Effector memory CD8-positive, alpha-beta T cell (primary cell): ENCODE measurements at places on chromosomes 7 and 10.

DNA sequence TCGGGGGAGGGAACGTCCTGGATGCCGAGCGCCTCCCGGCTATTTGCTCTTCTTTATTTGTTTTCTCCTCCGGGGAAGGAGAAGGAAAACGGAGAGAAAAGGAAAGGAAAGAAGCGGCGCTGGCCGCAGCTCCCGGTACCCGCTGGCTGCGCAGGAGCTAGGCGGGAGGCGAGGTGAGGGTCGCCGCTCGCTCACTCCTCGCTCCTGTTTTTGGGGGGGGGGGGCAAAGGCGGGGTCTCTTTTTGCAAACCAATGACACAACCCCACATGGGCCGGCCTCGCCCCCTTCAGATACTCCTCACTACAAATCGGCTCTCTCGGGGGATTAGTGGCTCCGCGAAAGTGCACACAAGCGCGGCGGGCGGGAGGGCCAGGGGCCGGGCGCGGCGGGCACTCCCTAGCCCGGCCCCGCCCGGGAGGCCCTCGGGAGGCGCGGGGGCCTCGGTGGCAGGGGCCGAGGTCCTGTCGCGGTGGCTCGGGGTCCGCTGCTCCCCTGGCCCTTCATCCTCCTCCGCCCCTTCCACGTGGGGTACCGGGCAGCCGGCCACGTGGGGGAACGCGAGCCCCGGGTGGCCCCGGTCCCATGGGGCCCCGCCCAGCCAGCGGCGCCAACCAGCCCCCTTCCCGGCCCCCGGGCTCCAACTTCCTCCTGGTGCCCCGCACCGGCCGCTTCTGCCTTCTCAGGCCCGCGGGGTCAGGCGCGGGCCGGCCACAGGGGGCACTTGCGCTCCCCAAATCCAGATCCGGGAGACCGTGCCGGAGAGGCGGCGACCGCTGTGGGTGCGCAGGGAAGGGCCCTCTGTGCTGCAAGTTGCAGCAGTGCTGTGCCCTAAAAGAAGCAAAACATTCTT, 718 bp upstream of the CTBP2 start:
- no peak for DNase-seq
- H3K4me3 ChIP-seq: peak overlapping the region; percentile 67
- H3K36me3 ChIP-seq: no peaks in the 10 kb centered on the region

GRCh38 chr10:69319841-69320316, 41.6 kb downstream of the HK1 start:
- no peaks in the 10 kb centered on the region for H3K27me3 ChIP-seq
- peaks cover 13% of the 10 kb centered on the region for H3K36me3 ChIP-seq
- peaks cover 43% of the 10 kb centered on the region for H3K4me1 ChIP-seq
- H3K4me3 ChIP-seq: peak overlapping the region; percentile 98
- H3K27ac ChIP-seq: peak overlapping the region; percentile 95

DNA sequence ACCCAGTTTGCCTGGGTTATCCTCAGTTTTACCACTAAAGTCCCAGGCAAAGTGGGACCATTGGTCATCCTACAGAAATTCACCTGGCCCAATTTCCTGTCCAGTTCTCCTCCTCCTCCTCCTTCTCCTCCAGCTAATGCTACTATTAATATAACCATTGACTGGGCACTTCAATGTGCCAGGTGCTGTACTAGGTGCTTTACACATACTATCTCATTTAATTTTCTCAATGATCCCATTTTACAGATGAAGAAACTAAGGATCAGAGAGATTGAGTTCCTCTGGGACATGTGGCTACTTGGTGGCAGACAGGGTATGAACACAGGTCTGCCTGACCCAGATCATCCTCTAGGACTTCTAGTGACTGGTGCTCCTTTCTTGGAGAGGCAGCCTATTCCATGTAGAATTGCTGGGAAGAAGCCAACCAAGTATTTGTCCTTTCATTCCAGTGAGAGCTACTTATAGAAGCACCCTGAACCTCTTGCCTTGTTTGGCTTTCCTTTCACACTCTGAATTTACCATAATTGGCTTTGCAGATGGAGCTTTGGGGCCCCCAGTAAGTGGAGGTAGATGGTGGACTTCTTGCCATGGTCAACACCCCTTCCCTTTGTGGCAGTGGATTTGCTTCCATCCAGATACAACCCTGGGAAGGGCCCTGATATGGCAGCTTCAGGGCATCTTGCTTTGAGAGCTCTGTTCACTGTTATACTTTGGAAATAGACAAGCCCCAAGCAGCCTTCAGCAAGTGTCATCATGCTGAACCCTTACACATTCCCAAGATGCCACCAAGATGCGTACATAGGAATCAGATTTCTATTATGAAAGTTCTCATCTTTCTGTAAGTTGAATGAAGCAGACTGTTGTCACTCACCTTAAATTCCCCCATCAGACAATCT, 78.7 kb downstream of the MYOF start:
- DNase-seq: no peak
- no peaks in the 10 kb centered on the region for H3K4me1 ChIP-seq
- peaks cover 2% of the 10 kb centered on the region for H3K36me3 ChIP-seq
- no peak overlapping the region for H3K27ac ChIP-seq
- H3K4me3 ChIP-seq: no peak overlapping the region
- H3K27me3 ChIP-seq: peaks cover 13% of the 10 kb centered on the region

- H3K27ac ChIP-seq: no peak overlapping the region
- no peaks in the 10 kb centered on the region for H3K36me3 ChIP-seq
- no peak overlapping the region for H3K4me3 ChIP-seq
- H3K27me3 ChIP-seq: no peaks in the 10 kb centered on the region
Observed at GRCh38 chr7:71560354-71560995, 428.5 kb downstream of the GALNT17 start.

- H3K36me3 ChIP-seq: no peaks in the 10 kb centered on the region
- DNase-seq: no peak
- no peak overlapping the region for H3K4me3 ChIP-seq
- no peak overlapping the region for H3K27ac ChIP-seq
- peaks cover 53% of the 10 kb centered on the region for H3K27me3 ChIP-seq
- H3K4me1 ChIP-seq: no peaks in the 10 kb centered on the region
Observed at GRCh38 chr10:80280071-80280800, 9.2 kb downstream of the MAT1A start.

GRCh38 chr7:100171087-100171681, 2.8 kb upstream of the GAL3ST4 start:
- DNase-seq: no peak
- no peak overlapping the region for H3K27ac ChIP-seq
- H3K36me3 ChIP-seq: peaks cover 9% of the 10 kb centered on the region
- H3K4me1 ChIP-seq: peaks cover 34% of the 10 kb centered on the region

GRCh38 chr7:39199951-39200350, 222.2 kb downstream of the POU6F2 start:
- H3K4me3 ChIP-seq: no peak overlapping the region
- no peaks in the 10 kb centered on the region for H3K36me3 ChIP-seq
- DNase-seq: no peak
- no peaks in the 10 kb centered on the region for H3K27me3 ChIP-seq
- H3K4me1 ChIP-seq: no peaks in the 10 kb centered on the region
- H3K27ac ChIP-seq: no peak overlapping the region

- H3K27ac ChIP-seq: no peak overlapping the region
- H3K27me3 ChIP-seq: peaks cover 87% of the 10 kb centered on the region
- peaks cover 3% of the 10 kb centered on the region for H3K36me3 ChIP-seq
- H3K4me3 ChIP-seq: peak overlapping the region; percentile 67
- peaks cover 22% of the 10 kb centered on the region for H3K4me1 ChIP-seq
Observed at GRCh38 chr7:128167791-128168666, 73.0 kb upstream of the LEP start.

- peaks cover 82% of the 10 kb centered on the region for H3K27me3 ChIP-seq
- peaks cover 9% of the 10 kb centered on the region for H3K4me1 ChIP-seq
- DNase-seq: no peak
- no peak overlapping the region for H3K27ac ChIP-seq
- no peaks in the 10 kb centered on the region for H3K36me3 ChIP-seq
Observed at GRCh38 chr10:42930516-42931192, 146.2 kb upstream of the RET start.

DNA sequence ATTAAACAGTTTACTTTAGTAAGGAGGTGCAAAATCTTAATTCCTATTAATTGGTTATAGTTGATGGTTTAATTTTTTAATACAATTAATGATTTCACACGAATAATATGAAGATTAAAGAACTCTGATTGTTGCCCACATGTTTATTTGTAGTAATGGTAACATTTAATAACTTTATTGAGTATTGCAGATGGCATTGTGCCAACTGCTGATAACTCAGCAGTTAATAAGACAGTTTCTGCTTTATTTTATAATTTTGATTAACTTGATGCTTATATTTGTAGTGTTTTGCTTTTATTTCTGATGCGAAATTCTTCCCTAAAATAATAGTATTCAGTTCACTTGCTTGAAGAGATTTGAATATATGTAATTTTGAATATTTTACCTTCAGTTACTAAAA, 2.8 kb downstream of the DNAJB9 start:
- H3K4me1 ChIP-seq: peaks cover 32% of the 10 kb centered on the region
- DNase-seq: no peak

DNA sequence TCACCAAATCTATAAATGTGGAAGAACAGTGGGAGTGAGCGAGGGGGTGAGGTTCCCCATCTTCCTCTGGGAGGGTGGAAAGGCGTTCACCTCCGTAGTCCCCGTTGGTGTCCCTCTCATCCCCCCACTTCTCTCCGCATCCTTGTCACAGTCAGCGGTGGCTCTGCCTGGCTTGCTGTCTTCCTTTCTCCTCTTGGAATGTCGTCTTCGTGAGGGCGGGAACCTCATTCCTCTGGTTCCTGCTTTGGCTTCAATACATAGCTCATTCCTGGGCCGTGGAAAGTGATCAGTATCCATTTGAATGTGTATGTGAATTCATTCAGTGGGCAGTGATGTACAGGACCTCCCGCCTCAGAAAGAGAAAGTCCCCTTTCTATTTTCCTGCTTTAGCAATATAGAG, 289.4 kb downstream of the CAMK1D start:
- no peak overlapping the region for H3K4me3 ChIP-seq
- H3K27ac ChIP-seq: no peak overlapping the region
- DNase-seq: no peak
- H3K27me3 ChIP-seq: no peaks in the 10 kb centered on the region
- peaks cover 23% of the 10 kb centered on the region for H3K4me1 ChIP-seq

DNA sequence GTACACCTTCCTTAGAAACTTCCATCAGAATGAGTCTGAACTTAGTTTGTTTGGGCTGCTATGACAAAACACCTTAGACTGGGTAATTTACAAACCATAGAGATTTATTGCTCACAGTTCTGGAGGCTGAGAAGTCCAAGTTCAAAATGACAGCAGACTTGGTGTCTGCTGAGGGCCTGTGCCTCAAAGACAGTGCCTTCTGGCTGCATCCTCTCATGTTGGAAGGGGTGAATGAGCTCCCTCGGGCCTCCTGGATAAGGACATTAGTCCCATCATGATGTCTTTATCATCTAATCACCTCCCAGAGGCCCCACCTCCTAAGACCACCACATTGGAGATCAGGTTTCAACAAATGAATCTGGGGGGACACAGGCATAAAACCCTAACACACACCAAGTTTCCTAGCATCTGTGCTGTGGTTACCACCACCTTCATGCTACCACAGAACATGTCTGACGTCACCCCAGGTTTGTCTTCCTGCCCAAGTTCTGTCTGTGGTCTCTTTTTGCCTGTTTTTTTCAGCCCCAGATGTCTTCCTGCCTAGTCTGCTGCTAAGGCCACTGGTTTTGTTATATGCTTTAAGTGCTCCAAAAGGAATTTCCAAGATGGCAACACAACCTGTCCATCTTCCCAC, 150.9 kb upstream of the COBL start:
- DNase-seq: no peak
- peaks cover 6% of the 10 kb centered on the region for H3K27me3 ChIP-seq

GRCh38 chr10:90862908-90863514, 5.2 kb upstream of the HTR7 start:
- no peak overlapping the region for H3K4me3 ChIP-seq
- DNase-seq: no peak
- H3K27me3 ChIP-seq: peaks cover 38% of the 10 kb centered on the region
- H3K4me1 ChIP-seq: peaks cover 4% of the 10 kb centered on the region
- H3K36me3 ChIP-seq: no peaks in the 10 kb centered on the region

DNA sequence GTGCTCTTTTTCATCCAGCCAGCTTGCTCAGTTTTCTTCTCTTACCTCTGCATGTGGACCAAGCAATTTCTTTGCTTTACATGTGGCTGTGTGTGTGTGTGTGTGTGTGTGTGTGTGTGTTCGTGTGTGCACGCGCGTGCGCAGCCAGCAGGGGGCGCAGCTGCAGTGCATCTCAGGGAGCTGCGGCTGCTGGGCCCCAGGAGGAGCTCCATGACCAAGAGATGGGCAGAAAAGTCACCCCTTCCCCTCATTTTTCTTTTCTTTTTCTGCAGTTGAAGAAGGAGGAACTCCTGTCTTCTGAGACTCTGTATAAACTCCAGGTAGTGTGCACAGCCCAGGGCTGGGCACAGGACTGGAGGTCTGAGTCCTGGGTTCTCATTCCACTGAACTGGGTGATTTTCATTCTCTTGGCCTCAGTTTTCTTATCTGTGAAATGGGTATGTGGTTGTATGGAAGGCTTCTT, 41.8 kb downstream of the BLNK start:
- H3K4me1 ChIP-seq: peaks cover 6% of the 10 kb centered on the region
- no peaks in the 10 kb centered on the region for H3K27me3 ChIP-seq
- peaks cover 7% of the 10 kb centered on the region for H3K36me3 ChIP-seq
- peak overlapping the region; percentile 75 for H3K27ac ChIP-seq
- peak; percentile 49 for DNase-seq

- H3K4me1 ChIP-seq: no peaks in the 10 kb centered on the region
- H3K4me3 ChIP-seq: no peak overlapping the region
- H3K36me3 ChIP-seq: peaks cover 2% of the 10 kb centered on the region
- no peak overlapping the region for H3K27ac ChIP-seq
- DNase-seq: no peak
Observed at GRCh38 chr10:124563320-124564040, 101.9 kb downstream of the LHPP start.

GRCh38 chr10:79380125-79380945, 33.1 kb downstream of the PPIF start:
- H3K27ac ChIP-seq: no peak overlapping the region
- H3K4me3 ChIP-seq: no peak overlapping the region
- H3K36me3 ChIP-seq: no peaks in the 10 kb centered on the region
- H3K27me3 ChIP-seq: no peaks in the 10 kb centered on the region
- no peaks in the 10 kb centered on the region for H3K4me1 ChIP-seq

DNA sequence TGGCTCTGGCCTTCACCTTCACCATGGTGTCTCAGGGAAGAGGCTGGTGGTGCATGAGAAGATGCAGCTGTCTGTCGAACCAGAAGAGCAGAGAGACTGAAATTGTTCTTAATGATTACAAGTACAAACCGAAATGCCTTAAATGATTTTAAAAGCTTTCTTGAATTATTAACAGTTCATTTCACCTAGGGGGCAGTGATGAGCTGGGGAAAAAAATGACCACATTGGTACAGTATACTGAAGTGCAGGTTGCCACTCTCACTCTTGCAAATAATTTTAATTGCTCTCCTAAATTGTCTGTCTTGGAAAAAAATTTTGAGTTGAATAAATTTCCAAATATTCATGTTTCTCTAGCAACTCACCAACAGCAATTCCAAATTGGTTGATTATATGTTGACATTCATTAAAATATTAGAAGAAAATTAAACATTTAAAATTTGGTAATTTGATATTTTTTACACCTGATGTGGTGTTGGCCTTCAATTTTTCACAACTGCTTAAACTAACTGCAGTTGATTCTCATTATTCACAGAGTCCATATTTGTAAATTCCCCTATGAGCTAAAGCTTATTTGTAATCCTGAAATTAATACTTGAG, 692.6 kb downstream of the ZWINT start:
- H3K4me1 ChIP-seq: no peaks in the 10 kb centered on the region
- no peak overlapping the region for H3K27ac ChIP-seq
- no peaks in the 10 kb centered on the region for H3K27me3 ChIP-seq
- no peak for DNase-seq
- H3K4me3 ChIP-seq: no peak overlapping the region
